ENCODE measurements at places on chromosomes 3 and 15. TPM values are rescaled to one million over a fixed set of nuclear protein-coding genes. Genes with fewer than 3 reads are reported as not detected.

DNA sequence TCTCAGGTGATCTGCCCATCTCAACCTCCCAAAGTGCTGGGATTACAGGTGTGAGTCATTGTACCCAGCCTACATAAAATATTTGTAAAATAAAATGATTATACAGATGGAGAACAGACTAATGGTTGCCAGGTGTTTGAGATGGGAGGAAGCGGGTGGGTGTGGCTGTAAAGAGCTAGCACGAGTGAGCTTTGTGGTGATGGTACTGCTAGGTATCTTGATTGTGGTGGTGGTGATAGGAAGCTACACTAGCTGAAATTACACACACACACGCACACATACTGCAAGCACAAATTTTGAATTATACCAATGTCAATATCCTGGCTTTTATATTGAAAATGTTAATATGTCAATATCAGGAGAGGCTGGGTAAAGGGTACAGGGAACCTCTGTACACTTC lies 5.4 kb downstream of the PGPEP1L start:
- DNase-seq: no peak

GRCh38 chr3:117618462-117618861 lies 908.9 kb downstream of the TUSC7 start:
- no peak for DNase-seq

- no peak for DNase-seq
Measured at GRCh38 chr15:35624881-35625280, 78.9 kb upstream of the DPH6 start.

GRCh38 chr3:142502187-142502985 lies 54.5 kb upstream of the XRN1 start:
- DNase-seq: no peak

DNA sequence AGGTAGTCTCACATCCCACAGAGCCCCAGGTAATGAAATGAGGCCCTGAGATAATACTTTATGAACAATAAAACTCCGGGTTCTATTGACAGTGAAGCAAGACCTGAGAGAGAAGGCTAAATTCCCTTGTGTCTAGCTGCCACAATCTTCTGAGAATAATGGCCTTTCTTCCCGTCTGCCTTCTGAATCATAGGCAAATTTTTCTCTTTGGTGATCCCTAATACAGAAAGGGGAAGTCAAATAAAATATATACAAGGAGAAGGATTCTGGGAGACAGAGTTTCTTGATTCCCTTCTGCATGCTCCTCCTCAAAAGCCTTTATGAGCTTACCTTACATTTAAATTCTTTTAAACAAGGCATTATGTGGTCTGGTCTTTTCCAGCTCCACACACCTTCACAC lies 29.9 kb upstream of the CCR2 start:
- DNase-seq: no peak

- no peak for DNase-seq
Measured at GRCh38 chr3:81788610-81789009, 27.2 kb upstream of the GBE1 start.

GRCh38 chr3:119318876-119319275 lies 24.7 kb downstream of the ARHGAP31 start:
- no peak for DNase-seq

- DNase-seq: peak; percentile 62
Measured at GRCh38 chr15:58761010-58761388, 10.1 kb upstream of the MINDY2 start.

DNA sequence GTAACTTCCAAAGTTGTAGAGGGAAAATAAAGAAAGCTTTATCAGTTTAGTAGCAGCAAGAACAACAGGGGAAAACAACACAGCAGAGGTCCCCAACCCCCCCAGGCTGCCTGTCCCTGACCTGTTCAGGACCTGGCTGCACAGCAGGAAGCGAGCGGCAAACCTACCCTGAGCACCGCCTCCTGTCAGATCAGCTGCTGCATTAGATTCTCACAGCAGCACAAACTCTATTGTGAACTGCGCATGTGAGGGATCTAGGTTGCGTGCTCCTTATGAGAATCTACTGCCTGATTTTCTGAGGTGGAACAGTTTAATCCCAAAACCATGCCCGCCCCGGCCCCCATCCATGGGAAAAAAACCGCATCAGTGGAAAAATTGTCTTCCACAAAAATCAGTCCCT lies 40.3 kb downstream of the USP50 start:
- DNase-seq: no peak

DNA sequence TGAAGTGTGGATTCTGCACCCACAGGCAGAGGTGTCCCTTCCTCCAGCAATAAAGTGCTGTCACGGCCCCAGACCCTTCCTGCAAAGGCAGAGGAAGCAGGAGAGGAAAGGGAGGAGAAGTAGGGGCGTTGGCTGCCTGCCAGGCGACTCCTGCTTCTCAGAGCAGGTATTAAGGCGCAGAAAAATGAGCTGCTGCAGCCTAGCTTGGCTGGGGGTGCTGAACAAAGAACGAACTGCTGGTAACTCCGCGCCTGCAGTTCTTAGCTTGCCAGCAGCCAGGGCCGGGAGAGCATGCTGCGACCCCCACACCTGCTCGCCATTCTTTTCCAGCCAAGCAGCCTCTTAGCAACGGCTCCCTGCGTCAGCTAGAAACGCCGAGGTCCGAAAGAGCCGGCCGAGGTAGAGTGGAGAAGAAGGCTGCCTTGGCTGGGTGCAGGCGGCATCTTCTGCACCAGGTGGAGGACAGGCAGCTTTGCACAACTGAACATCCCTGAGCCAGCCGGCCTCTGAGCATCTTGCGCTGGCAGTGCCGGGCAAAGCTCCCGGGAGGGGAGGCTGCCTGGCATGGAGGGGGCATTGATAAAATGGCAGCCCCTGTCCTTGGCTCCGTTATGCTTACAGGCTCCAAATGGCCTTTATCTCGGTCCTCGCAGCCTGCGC lies 296.0 kb downstream of the MEX3B start:
- DNase-seq: no peak

- DNase-seq: no peak
Measured at GRCh38 chr3:12585970-12586369, 29.1 kb downstream of the MKRN2 start.

DNA sequence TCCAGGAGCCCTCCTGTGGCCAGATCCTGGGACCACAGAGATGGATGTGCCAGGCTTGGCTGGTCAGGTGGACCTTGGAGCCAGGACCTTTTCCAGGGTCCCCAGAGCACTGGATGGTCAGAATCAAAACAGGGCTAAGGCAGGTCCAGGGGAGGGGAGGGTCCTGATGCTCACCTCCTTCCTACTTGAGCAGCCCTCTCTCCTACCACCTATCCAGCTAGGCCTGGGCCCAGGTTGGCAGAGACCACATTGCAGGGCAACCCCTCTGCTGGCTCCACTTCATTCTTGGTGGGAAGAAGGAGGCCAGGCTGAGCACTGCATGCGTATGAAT lies 28.5 kb upstream of the SFMBT1 start:
- DNase-seq: no peak

GRCh38 chr15:96097661-96098060 lies 232.8 kb upstream of the NR2F2 start:
- DNase-seq: no peak

GRCh38 chr3:23712656-23713559 lies 92.8 kb upstream of the UBE2E1 start:
- DNase-seq: no peak

DNA sequence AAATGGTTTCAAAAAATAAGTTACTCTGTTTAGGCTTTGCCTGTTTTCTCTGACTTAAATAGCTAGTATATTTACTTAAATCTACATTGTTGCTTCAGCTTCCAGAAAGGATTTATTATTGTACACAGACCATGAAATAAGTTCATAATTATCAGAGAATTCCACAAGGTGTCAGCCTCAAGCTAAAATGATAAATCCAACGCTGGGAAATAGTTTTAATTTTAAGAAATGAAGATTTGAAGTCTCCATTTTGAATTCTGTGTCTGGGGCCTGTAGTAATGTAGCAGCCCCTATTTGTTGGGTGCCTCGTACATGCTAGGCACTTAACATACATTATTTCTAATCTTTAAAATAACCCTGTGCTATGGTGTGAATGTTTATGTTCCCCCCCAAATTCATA lies 92.6 kb upstream of the KCNMB2 start:
- no peak for DNase-seq

DNA sequence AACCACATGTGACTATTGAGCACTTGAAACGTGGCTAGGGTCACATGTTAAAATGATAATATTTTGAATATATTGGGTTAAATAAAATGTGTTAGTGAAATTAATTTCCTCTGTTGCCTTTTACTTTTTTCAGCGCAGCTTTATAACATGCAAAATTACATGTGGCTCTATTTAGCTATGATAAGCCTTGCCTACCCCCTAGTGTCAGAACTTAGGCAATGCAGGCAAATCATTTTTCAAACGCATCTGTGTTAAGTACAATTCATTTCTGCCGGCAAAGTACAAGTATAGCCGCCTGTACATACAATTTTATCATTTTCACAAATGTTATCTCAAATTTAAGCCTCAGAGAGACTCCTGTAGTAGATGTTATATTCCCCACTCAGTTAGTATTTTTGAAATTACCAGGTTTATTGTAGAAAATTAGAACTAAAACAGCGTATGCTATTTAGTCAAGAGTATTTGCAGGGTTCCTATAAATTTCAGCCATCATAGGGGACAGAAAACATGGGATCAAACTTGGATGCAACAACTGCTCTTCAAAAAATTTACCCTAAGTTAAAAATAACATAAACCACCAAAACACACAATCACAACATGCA lies 56.1 kb downstream of the TAFA4 start:
- peak; percentile 51 for DNase-seq

DNA sequence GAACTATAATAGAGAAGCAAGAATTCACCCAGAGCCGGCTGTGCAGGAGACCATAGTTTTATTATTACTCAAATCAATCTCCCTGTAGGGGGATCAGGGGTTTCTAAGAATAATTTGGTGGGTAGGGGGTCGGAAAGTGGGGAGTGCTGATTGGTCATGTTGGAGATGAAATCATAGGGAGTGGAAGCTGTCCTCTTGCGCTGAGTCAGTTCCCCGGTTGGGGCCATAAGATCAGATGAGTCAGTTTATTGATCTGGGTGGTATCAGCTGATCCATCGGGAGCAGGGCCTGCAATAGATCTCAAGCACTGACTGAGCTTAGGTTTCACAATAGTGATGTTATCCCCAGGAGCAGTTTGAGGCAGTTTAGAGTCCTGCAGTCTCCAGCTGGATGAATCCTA lies 97.0 kb upstream of the SNRPN start:
- no peak for DNase-seq

- DNase-seq: no peak
Measured at GRCh38 chr15:93362203-93362602, 273.2 kb upstream of the RGMA start.

- DNase-seq: peak; percentile 27
Measured at GRCh38 chr3:59512066-59512465, 462.2 kb upstream of the CFAP20DC start.

DNA sequence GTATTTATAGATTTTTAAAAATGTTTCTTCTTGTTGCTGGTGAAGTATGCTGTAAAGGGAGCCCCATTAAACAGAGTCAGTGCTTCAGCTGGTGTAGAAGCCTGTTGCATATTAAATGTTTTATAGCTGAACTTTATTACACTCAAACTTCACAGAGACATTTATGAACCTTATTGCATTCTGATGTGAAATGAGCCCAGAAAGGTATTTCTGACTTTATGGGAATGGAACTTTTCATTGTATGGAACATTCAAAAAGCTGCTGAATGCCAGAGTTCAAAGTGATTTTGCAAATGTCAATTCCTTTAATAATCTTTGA lies 329.3 kb upstream of the RASGRP1 start:
- DNase-seq: no peak

GRCh38 chr3:37899101-37899707 lies 37.5 kb downstream of the CTDSPL start:
- peak; percentile 47 for DNase-seq

DNA sequence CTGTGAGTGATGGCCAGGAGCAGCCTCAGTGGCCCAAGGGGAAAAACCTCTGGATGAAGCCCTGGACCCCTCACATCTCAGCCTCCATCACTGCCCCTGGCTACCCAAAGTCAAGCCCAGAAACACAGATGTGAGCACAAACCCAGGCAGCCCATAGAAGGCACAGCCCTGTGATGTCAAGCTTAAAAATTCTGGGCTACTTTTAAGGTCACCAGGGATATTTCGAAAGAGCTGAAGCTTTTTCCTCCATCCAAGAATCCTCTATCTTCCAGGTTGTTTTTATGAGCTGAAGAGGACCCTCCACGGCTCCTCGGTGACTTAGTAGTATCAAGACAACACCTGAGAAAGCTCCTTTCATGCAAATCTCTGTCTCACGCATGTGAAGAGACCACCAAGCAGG lies 11.5 kb downstream of the LIPC start:
- no peak for DNase-seq

- no peak for DNase-seq
Measured at GRCh38 chr15:87686339-87686738, 570.2 kb downstream of the NTRK3 start.

DNA sequence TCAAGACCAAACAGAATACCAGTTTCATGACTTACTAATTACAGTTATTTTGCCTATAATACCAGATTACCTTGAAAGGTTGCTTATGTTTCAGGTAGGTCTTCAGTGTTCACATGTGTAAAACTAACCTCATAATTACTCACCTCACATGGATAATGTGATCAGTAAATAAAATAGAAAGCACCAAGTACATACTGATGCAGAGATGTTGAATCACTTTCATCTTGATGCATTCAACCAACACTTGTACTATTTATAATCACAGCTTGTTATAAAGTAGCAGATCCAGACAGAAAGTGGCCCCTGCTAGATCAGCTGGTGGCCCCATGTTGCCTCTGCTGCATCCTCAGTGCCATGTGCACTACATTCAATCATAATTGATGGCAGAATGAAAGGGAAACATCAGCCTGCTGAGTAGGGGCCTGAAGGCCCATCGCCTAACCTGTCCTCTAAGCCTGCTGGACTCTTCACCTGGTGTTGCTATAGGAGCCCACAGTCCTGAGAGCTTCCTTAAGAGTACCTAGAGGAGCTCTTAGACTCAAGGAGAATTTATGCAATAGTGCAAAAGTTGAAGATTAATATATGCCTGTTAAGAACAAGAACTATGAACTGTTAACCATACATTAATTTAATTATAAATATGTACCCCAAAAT lies 154.3 kb downstream of the PLCL2 start:
- peak; percentile 26 for DNase-seq

Gene ZBED2
- 397 TPM for total RNA-seq

Gene ANKUB1
- total RNA-seq: not detected

Gene SERINC4
- 0.14 TPM for total RNA-seq

Gene ERC2
- 0.12 TPM for total RNA-seq

Gene NIPA2
- total RNA-seq: 47.0 TPM

Gene DNASE1L3
- total RNA-seq: not detected

Gene NECTIN3
- 3.0 TPM for total RNA-seq

Gene GNAT1
- not detected for total RNA-seq

Gene CCNB2
- total RNA-seq: 93.1 TPM

Gene HGD
- total RNA-seq: not detected

Gene LYZL4
- not detected for total RNA-seq

Gene THPO
- not detected for total RNA-seq

Gene AQP9
- not detected for total RNA-seq

Gene ZNF80
- 0.44 TPM for total RNA-seq

Gene CIB2
- total RNA-seq: 2.1 TPM

Gene MOBP
- not detected for total RNA-seq
